ENCODE measurements at places on chromosomes 2 and 18.

- DNase-seq: no peak
Observed at GRCh38 chr2:34601561-34601960, 1002.5 kb upstream of the FAM98A start.

DNA sequence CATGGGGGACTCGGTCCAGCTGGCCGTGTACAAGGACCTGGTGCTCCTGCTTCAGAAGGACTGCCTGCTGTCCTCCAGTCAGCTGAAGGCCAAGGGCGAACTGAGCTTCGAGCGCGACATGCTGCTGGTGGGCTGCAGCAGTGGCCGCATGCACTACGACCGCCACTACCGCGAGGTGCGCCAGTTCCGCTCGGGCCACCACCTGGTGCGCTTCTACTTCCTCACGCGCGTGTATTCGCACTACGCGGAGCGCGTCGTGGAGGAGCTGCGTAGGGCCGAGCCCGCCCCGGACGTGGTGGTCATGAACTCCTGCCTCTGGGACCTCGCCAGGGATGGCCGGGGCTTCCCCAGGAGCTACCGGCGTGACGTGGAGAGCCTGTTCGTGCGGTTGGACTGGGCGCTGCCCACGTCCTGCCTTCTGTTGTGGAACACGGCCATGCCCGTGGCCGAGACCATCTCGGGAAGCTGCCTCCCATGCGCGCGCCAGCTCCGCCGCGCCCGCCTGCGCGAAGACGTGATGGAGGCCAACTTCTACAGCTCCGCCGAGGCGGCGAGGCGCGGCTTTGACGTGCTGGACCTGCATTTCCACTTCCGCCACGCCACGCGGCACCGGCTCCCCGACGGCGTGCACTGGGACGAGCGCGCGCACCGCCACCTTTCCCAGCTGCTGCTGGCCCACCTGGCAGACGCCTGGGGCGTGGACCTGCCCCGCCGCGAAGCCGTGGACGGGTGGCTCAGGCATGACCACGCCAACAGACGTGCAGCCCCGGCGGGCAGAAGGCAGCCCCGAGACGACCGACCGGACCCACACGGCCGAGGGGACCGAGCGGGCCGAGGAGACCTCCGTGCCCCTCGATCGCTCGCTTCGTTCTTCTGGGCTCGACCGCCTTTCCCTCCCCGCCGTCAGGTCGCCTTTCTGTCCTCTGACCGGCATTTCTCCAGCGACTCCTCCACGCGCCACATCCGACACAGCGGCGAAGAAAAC, 293.9 kb upstream of the ERBB4 start:
- DNase-seq: no peak

GRCh38 chr2:217913436-217913835, 89.4 kb downstream of the TNS1 start:
- DNase-seq: no peak

DNA sequence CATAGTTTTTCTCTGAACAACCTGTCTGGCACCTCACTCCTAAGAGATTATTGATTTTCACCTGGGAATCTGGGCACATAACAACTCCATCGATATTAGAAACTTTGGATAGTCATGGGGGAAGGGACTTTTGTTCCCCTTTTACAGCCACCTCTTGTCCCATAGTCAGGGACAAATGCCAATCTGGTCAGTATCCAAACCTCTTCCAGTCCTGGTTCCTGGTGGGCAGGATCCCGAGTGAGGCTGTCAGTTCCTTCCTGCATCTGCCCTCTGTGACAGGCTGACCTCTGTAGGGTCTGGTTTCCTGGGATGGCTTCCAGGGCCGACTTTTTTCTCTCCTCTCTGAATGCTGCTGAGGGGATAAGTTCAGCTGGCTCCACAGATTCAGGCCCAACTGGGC, 11.0 kb downstream of the KIF5C start:
- no peak for DNase-seq

DNA sequence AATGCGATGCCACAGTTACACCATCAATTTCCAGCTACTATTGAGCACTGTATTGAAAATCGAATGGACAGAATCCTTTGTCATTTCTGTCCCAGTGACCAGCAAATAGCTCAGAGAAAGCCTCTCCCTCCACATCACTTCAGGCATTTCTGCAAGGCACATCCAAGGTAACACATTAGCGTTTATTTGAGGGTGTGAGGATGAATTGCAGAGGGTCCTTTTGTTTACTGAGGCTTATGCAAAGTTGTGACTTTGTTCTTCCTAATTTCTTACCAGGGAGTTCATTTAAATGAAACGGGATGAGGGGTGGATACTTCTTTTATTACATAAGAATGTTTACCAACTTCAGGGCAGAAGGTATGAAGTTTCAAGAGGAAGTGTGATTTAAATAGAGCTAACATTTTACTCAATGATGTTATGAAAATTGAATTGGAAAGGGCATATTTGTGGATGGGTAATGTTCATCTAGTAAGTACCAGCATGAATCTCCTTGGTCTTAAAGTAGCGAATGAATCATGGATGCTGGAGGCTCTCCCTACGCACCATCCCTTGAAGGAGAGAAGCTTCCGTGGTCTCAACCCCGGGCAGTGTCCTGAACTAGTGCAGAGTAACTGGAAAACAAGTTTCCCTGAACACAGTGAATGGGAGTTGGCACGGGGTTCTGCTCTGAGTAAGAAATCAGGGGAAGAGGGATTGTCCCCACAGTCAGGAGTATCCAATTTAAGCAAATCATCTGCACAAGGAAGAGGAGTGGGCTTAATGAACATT, 756.5 kb downstream of the GALR1 start:
- no peak for DNase-seq

DNA sequence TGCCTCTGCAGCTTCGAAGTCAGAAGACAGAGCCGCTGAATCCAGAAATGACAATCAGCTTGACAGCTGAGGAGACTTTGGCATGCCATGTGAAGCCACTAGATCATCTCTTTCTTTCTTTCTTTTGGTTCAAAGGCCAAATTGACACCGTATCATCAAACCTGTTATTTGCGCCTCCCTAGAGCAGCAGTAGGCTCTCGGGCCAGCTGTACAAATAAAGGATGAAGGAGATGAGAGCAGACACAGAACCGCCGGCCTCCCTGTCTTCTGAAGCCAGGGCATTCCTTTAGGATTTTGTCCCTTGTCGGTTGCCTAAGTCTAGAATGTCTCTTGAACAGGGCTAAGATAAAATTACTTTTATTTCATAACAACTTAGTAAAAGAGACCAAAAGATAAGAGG, 36.8 kb downstream of the COL4A4 start:
- DNase-seq: peak; percentile 75

DNA sequence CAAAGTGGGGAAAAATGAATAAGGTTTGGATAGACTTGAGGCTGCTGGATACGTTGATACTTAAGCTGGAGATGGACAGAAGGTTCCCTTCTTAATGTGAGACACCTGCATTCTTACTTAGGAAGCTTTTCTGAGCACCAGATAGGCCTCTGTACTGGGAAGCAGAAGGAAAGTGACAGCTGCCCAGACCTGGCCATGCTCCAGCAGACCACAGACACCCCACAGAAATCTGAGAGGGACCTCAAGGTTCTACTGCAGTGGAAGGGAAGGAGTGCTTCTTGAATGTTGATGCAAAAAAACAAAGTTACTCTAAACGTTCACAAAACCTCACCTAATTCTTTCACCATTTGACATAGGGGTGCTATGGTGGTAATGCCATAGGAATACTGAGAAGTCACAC, 642.1 kb upstream of the ID2 start:
- no peak for DNase-seq

DNA sequence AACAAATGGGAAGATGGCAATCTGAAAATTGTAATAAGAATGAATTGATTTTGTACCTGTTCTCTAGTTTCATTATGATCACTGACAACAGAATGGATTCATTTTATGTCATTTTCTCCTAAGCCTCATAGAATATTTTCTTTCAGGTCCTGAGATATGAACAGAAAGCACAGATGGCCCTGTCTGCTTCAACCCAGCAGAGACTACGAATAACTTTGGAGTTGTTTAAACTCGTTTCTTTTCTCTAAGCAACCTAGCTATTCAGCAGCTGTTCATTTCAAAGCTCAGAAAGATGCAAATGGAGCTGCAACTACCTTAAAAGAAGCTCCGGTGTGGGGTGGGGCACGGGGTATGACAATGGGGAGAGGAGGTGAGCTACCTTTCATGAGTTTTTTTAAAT, 124.9 kb downstream of the ALK start:
- DNase-seq: no peak

DNA sequence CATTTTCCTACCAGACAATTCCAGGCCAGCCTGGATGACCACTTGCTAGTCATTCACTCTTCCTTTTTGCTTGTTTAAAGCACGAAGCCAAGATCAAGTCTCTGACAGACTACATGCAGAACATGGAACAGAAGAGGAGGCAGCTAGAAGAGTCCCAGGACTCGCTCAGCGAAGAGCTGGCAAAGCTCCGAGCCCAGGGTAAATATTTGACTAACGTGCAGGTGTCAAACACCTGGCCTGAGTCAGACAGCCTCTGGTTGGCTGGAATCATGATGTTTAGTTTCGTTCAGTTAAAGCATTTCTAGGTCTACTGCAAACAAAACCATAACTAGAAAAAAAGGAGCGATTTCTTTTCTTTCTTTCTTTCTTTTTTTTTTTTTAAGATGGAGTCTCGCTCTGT, 44.2 kb upstream of the LYPD6B start:
- DNase-seq: peak; percentile 87

DNA sequence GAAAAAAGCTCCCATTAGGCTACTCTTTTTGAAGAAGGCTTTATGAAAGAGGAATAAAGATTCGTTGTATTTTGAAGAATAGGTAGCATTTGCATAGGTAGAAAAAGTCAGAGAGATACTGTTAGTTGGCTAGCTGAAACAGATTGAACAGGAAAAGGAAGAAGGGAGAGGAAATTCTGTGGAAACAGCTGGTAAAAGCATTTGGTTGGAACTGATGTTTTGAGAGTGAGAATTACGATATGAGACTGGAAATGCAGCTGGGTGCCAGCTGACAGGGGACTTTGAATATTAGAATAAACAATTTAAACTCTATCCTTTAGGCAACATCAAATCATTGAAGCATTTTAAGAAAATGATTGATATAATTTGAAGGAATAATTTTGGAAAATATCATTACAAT, 96.7 kb upstream of the CNTNAP5 start:
- no peak for DNase-seq

- no peak for DNase-seq
Observed at GRCh38 chr2:12071318-12071717, 324.9 kb downstream of the LPIN1 start.

- no peak for DNase-seq
Observed at GRCh38 chr2:641164-641871, 35.9 kb downstream of the TMEM18 start.

DNA sequence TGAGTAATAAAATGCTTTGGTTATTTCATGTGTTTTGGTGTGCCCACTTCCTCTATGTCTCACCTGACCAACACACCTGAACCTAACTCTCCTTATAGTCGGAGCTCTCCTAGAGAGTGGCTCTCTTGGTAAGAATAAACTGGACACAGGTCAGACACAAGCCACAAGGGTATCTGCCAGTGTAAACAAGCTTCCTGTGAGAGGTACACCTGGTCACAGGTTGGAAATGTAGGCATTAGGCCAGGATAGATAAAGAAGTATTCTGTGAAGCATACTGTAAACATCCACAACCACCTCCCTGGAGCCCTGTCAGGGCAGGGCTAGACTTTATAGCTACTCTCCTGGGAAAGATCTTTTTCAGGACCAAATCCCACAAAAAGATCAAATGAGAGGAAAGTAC, 69.4 kb downstream of the ZDBF2 start:
- no peak for DNase-seq

- DNase-seq: no peak
Observed at GRCh38 chr2:168816369-168816768, 13.9 kb downstream of the NOSTRIN start.

DNA sequence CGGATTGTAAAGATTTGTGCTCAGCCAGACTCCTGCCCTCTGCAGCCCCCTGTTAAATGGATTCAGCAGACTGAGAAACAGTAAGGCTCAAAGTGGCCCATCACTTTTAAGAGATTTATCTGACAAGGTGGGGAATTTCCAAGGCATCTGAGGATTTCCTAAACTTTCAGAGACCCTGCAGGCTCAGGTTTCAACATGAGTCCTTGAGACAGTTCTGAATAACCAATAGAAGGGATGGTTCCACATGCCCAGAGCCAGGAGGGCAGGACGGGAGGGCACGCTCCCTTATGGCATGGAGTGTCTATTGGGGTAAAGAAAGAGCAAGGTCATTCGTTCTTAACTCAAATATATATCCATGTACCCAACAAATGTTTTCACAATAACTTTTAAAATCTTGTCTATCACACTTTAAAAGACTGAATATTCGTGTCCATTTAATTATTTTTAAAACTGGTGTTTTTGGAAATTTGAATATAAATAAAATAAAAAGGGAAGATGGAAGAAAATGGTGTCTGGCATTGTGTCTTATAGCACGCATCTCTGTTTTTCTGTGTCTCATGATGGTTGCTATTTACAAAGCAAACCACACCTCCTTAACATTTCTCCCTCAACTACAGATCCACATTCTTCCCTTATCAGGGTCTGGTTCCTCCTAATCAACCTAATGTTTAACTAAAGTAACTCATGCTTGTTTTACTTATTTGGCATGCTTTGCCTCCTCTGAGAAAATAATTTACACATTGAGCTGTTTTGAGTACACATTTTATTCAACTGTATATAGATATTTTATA, 56.0 kb upstream of the DSG1 start:
- DNase-seq: no peak

- peak; percentile 68 for DNase-seq
Observed at GRCh38 chr2:45237128-45237527, 227.9 kb upstream of the SIX2 start.

GRCh38 chr2:118169359-118170005, 81.2 kb downstream of the INSIG2 start:
- DNase-seq: no peak

DNA sequence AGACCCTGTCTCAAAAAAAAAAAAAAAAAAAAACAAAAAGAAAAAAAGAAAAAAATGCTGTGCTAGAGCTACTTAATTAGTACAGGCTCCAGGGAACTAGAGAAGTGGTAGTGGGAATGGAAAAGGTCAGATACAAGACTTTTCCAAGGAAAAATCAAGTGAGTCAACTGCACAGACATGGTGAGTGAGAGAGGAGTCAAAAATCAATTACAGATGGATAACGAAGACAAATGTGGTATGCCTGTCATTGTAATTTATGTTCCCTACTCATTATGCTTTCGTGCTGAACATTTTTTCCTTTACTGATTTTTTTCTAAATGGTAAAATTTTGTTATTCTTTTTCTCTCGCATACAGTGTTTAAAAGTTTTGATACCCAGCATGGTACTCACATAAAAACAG, 111.5 kb downstream of the MDH1 start:
- DNase-seq: no peak

DNA sequence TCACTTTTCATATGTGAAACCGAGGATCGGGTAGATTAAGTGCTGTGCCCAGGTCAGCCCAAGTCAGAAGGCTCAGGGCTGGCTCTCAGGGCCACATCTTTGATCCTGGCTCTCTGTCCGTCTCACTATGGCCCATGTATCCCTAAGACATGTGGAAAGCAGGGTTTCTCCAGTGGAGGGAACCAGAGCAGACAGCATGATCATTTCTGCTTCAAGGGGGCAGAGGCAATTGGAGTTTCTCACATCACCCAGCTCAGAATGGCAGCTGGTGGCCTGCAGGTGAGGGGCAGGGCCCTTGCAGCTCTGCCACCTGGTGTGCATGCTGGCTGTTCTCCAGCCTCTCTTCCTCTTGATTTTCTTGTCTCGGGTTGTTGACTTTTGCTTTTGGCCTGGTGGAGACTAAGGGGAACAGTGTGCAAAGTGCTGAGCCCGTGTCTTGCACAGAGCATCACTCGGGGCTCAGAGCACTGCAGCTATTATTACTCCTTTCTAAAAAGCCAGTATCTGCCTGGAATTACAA, 27.0 kb downstream of the LDLRAD4 start:
- DNase-seq: peak; percentile 54

GRCh38 chr18:23578891-23579653, 7.2 kb downstream of the NPC1 start:
- DNase-seq: no peak

GRCh38 chr2:32768387-32769174, 140.7 kb downstream of the TTC27 start:
- no peak for DNase-seq
